GM20000 (cell line): ENCODE measurements at places on chromosomes 5 and 9.
A peak's percentile ranks its signal among the peaks of the same experiment; 100 is the strongest.

DNA sequence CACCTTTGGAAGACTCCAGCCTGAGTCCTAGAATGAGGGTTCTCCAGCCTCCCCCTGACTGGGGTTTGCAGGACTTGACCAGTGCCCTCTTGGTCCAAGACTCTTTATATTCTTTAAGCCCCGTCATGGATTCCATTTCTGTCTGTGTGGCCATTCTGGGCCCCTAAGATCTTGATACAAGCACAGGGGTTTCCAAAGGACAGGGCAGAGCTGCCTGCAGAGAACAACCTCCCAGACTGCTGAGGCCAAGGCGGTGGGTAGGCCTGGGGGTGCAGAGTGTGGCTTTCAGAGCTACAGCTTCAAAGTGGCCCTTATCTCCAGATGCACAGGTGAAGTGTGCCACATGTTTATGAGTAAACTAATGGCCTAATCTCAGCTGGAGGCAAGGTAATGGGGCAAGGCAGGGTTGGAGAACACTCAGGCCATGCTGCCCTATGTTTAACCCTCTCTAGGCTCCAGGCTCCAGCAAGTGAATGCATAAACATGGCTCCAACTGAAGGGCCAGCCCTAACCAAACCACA is 32.1 kb downstream of the FOXI1 start:
- no peak for DNase-seq

DNA sequence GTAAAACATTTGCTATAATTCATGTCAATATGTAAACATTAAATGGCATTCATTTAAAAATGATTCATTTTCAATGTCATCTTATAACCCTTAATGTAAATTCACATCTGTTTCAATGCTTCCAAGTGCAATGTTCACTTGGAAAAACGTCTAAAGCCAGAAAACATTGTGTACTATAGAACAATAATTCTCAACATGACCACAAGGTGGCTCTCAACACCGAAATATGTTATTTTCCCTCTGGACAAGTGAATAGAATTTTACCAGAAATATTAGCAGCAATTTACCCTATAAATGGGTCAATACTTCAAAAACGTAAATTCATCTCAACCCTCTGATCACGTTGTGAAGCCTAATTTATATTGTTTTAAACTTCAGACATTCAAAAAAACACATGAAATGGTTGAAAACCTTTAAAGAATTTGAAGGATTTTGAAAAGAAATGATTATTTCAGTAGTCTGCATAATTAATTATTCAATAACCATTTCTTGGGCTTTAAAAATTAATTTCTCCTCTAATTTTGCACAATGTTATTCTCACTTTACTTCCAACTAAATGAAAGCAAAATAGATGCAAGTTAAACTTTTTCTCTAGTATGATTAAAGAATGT is 11.0 kb downstream of the CDH10 start:
- DNase-seq, result peak; percentile 9

GRCh38 chr5:172043865-172044264 is 37.4 kb upstream of the FBXW11 start:
- no peak for DNase-seq

DNA sequence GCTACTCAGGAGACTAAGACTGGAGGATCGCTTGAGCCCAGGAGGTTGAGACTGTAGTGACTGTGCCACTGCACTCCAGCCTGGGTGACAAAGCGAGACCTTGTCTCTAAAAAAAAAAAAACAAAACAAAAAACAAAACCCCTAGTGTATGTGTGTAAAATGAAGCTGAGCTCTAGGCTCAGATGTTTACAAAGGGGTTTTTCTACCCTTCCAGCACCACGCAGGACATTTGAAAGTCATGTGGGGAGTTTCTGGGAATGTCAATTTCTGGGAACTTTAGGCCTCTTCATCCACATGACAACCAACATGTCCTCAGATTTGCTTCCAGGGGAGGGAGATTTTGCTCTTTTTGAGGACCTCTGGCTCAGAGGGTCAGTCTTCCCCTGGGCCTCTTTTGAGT is 42.4 kb upstream of the AIF1L start:
- DNase-seq, result no peak

DNA sequence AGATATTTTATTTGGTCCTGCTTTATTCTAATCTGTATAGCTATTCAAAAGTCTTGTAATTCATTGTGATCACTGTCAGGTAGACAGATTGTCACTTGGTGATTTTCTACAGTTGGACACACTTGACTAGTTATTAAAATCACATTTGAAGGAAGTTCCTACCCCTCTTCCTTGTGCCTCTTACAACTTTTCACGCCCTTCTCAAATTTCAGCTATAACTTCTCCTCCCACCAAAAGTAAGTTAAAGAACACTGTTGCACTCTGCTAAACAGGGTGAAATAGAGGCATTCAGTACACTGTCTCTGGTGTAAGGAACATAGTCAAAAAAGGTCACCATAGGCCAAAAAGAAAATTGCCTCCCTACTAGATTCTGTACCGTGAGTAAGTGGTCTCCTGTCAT is 142.1 kb upstream of the POU5F2 start:
- no peak for DNase-seq

DNA sequence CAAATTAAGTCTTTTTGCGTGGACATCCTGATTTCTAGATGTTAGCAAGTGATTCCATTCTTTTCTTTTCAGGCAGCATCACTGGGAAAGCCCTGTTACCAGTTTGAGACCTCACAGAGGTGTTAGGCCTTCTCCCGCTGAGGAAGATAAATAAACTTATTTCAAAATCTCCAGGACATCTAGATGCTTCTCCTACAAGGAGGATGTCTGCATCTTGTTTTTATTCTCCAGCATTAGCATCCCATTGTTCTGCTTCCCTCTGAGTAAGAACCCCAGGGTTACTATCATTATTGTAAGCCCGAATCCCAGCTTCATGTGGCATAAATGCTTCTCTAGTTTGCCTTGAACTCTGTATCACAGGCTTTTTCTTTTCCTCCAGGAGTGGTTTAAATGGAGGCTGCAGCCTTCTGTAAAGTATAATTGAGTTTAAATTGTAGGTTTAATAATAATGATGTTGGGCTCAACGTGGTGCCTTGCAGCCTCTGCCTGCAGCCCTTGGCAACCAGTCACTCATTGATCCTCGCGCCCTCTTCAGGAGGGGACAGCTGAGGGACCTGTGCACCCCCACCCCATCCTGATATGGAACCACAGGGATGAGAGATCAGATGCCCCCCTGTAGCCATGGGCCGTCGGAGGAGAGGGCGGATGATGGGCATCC is 114.9 kb downstream of the PDZD2 start:
- no peak for DNase-seq
